ENCODE measurements at places on chromosomes 2 and 18. TPM values are rescaled to one million over a fixed set of nuclear protein-coding genes. Genes with fewer than 3 reads are reported as not detected.

DNA sequence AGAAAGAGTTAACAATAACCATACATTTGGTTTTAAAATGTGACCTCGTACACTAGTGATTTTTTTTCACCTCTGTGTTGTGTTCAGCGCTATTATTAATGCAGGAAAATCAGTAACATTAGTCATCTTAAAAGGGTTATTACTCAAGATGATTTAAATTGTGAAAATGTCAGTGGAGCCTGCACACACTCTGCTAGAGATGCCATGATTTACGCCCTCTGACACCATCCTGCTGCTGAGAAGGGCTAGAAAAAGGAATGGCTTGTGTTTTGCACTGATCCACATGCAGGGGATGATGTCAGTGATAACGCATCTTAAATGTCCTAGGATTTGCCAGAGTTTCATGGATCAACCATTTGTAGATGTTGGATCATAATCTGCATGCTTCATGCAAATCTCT is 121.3 kb upstream of the BOD1L2 start:
- no peak for DNase-seq

GRCh38 chr2:38095079-38095995 is 19.4 kb upstream of the CYP1B1 start:
- no peak for DNase-seq

GRCh38 chr2:41859615-41860514 is 188.0 kb upstream of the PKDCC start:
- no peak for DNase-seq

DNA sequence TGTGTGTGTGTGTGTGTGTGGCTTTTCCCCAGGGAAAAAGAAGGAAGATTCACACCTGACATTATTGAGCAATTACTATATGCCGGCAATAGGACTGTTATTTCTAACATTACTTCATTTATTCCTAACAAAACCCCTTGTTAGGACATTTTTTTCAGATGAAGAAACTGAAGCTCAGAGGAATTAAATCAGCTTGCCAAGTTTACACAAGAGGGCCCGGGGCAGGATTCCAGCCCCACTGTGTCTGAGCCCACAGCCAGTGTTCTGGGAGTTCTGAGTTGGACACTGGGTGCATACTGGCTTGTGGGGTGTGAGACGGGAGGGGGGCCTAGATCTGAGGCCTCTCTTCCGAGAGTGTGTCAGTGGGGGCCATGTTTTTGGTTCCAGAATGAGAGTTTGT is 9.9 kb downstream of the TOGARAM2 start:
- no peak for DNase-seq

DNA sequence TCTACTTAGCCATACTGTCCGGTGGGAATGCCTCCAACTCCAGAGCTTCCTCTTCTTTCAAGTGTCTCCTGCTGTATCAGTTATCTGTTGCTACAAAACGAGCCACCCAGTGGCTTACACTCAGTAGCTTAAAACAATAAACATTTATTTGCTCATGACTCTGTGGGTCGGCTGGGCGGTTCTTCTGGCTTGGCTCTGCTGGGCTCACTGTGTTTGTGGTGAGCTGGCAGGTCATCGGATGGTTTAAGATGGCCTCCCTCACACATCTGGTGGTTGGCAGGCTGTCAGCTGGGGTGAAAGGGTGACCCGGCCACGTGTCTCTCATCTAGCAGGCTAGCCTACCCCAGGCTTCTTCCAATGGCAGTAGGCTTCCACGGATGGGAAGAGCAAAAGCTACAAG is 122.4 kb upstream of the SLC1A4 start:
- DNase-seq, result no peak

DNA sequence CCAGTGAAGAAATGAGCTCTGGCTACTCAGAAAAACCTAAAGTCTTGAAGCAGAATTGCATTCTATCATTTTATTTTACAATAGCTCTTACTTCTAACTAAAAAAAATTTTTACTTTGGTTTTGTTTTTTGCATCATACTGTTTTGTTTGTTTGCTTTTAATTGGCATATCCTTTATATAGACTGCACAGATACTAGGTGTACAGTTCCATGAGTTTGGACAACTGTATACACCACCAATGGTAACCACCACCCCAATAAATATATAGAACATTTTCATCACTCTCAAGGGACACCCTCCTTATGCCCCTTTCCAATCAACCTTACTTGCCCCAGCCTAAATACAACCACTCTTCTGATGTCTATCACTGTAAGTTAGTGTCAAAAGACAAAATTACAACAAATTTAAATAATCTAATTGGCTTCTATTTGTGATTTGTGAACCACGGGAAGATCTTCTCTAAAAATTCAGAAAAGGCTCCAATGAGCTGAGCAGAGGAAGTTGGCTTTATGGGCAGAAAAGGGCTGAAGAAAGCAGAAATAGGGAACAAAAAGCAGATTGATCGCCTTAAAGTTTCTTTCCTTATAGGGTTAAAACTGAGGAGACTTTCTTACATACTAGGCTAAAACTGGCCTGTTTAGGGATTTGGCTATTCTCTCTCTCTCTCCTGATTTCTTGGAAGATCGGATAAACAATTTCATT is 22.2 kb upstream of the SOS1 start:
- no peak for DNase-seq

- no peak for DNase-seq
Measured at GRCh38 chr2:204972606-204973336, 427.5 kb downstream of the PARD3B start.

DNA sequence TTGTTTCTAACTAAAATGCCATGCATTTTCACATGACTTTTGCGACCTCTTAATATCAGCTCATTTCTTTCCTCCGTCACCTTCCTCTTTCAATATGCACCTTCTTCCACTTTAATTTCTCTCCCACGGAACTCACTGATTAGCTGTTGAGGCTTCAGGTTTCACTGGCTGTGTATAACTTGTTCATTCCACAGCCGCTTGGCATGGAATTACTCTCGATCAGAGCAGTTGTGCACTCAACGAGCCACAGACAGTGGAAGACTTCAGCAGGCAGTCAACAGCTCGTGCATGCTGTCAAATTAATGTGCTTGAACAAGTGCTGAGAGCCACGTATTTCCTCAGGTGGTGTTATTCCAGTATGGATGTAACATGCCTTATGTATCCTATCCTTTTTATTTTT is 491.2 kb upstream of the DDX18 start:
- no peak for DNase-seq

DNA sequence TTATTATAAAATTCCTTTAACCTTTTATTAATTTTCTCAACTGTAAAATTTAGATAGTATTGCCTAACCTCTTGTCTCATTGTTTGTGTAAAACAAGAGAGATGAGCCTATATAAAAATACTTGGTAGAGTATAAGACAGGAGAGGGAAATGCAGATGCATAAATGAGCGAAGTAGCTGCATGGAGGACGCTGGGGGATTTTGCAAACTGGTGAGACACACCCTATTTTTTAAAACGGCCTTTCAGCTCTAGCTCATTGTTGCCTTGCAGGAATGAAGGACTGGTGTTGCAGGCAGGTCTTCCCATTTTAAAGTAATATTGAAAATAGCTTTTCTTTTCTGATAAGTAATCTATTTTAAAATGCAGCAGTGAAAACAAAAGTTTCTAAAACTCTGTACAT is 435.3 kb upstream of the HNRNPA3 start:
- no peak for DNase-seq

GRCh38 chr2:20350041-20350712 is 467 bp downstream of the PUM2 start:
- peak; percentile 51 for DNase-seq

DNA sequence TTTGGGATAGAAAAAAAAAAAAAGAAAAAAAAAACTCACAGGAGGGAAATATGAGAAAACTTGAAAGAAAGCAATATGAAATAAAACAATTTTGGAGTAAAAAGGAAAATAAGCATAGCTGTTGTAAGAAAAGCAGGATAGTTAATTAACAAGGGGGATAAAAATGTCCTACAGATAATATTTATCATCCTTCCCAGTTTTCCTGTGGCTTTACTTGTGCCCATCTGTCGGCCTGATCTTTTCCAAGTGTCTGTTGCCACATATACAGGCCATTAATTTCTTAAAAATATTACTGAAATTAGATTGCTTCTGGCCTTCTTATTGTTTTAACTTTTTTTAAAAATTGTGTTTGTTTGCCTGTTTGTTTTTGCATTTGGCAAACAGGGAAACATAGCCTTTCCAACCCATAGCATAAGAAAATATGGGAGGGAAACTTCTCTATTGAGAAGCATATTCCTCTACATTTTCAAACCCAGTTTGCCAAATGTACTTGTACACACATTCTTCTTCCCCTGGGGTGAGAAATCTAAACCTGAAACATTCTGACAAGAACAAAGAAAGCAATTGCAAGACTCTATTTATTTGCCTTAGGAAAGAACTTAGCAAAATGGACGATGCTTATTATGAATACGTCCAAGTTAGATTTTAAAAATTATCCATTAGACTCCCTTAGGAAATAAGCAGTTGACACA is 272.3 kb downstream of the CDH20 start:
- DNase-seq, result no peak

Gene ANKRD62
- total RNA-seq, result not detected

Gene FIGN
- total RNA-seq, result under 0.01 TPM

Gene PARD3B
- total RNA-seq, result 10.9 TPM

Gene SCN9A
- total RNA-seq, result under 0.01 TPM

Gene MYOM1
- total RNA-seq, result 1.1 TPM

Gene RAB1A
- total RNA-seq, result 61.2 TPM

Measured in lung microvascular endothelial cell (primary cell).